COR-L47 (cell line): ENCODE measurements at places on chromosomes 7 and 10.
A peak's percentile ranks its signal among the peaks of the same experiment; 100 is the strongest.

DNA sequence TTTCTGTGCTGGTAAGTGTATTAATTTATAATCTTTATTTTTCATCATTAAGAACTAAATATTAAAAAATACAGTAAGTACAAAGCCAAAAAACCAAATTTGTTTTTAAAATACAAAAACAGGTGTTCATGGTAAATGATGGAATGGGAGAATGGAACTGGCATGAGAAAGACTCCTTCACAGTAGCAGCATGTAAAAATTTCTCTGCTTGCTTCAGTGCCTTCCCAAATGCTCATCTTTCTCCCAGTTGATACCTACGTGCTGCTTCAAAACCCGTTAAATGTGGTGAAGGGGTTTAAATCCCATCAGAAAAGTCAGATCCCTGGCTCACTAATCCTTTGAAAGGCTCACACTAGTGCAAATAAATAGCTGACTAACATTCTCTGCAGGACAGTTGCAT lies 4.2 kb downstream of the RNF133 start:
- no peak for DNase-seq

- DNase-seq = no peak
Observed at GRCh38 chr10:49280001-49280408, 19.0 kb upstream of the C10orf71 start.

GRCh38 chr10:78134773-78135306 lies 101.2 kb downstream of the RPS24 start:
- no peak for DNase-seq

- peak; percentile 26 for DNase-seq
Observed at GRCh38 chr10:34522546-34522945, 292.6 kb downstream of the PARD3 start.

DNA sequence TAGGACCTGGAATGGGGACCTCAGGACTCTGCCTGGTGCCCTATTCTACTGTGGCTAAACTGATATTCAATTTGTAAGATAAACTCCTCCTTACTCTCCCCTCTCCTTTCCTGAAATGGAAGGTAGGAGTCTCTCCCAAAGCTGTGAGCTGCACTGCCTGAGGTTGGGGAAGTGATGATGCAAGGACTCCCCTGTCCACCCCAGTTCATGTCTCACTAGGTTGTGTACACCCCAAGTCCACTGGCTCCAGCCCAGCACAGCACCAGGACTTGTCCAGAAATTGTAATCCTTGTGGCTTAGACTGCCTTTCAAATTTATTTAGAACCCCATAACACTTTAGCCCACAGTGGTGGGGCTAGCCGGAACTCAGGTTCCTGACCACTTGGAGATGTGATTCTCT lies 247.2 kb upstream of the CTBP2 start:
- no peak for DNase-seq

DNA sequence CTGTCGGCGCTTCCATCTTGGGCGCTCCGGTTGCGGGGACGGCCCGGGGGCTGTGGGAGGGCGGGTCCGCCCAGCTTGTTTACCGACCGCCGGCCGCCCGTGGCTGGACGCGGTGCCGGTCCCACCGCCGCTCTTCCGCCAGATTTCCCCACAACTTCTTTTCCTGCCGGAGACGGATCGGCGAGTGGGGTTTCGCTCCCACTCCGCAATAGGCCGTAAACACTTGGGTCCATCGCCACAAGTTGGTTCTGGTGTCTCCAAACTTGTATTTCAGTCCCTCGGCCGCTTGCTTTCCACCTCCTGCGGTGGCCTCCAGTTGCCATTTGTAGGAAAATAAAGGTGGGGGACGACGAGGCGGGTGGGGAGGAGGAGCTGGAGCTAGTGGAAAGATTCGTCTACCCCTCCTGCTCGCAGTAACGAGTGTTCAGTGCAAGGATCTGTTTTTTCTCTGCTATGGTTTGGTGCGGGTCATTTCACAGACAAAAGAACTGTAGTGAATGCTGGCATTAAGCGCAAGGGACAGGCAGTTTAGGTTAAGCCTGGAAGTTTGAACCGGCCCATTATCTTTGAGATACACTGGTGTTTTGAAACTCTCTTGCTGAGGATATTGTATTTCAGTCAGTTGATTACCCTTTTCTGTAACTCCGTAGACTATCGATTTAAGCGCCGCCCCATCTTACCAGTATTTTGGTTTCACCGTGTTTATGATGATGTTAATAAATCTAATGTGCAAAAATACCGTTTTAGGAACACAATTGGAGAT lies 24.3 kb upstream of the ZRANB1 start:
- DNase-seq = peak; percentile 21

DNA sequence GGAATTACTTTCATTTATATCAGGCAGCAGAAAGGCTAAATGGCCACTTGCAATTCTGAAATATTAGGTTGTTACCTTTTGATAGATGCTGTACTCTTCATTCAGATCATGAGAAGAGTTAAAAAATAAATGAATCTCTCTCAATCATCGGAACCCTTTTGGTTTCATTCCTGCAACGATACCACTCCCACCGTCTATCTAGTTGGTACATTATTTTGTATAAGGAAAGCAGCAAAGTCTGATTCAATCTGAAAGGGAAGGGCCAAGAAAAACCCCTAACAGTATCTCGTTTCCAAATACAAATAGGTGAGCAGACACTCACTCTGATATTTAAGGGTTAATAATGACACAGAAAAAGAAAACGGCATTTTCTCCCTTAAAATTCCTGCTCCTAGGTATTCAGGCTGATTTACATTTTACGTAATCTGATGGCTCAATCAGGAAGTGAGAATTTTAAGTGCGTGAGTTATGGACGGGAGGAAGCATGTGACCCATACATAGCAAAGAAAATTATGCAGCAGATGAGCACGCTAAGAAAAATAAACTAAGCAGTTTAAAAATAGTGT lies 209.4 kb upstream of the KLF14 start:
- DNase-seq = no peak

- DNase-seq = no peak
Observed at GRCh38 chr7:104934665-104935064, 79.3 kb upstream of the KMT2E start.

DNA sequence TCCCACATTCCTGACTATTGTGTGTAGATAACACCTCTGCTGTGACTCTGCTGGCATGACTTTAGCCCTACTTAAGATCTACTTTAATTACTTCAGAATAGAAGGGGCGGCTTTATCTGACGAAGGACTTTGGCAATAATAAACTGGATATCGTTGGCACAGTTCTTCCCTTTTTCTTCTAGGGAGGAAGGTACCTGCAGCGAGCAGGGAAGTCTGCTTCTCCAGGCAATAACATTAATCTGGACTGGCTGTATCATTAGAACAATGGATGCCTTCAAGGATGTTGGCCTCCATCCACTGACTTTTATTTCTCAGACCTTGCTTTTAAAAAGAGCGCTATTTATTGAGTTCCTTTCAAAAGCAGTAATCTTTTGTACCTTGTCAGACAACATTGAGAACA lies 172.6 kb upstream of the THSD7A start:
- no peak for DNase-seq

DNA sequence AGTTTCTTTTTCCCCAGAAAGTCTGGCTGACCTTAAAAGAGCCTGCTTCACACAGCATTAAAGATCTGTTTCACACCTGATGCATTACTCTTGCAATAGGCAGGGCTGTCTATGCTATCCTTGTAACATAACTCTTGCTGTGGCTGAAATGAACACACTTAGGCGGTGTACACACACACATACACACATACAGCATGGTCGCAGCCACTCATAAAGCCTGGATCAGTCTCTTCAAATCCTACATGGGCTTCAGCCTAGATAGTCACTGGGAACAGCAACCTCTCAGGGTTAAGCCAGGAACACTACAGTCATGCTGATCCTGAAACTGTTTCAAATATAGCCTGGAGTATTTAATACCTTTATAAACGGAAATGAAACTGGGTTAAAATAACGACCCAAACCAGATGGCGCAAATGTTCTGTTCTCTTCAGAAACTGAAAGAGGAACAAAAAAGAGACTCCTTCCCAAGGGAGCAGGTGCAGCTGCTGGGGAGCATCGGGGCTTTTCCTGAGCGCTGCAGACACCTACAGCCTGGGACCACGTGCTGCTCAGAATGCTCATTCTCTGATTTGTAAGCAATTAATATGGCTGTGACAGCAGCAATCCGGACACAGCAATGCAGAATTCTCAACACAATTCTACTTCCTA lies 61.0 kb upstream of the SFMBT2 start:
- peak; percentile 7 for DNase-seq

DNA sequence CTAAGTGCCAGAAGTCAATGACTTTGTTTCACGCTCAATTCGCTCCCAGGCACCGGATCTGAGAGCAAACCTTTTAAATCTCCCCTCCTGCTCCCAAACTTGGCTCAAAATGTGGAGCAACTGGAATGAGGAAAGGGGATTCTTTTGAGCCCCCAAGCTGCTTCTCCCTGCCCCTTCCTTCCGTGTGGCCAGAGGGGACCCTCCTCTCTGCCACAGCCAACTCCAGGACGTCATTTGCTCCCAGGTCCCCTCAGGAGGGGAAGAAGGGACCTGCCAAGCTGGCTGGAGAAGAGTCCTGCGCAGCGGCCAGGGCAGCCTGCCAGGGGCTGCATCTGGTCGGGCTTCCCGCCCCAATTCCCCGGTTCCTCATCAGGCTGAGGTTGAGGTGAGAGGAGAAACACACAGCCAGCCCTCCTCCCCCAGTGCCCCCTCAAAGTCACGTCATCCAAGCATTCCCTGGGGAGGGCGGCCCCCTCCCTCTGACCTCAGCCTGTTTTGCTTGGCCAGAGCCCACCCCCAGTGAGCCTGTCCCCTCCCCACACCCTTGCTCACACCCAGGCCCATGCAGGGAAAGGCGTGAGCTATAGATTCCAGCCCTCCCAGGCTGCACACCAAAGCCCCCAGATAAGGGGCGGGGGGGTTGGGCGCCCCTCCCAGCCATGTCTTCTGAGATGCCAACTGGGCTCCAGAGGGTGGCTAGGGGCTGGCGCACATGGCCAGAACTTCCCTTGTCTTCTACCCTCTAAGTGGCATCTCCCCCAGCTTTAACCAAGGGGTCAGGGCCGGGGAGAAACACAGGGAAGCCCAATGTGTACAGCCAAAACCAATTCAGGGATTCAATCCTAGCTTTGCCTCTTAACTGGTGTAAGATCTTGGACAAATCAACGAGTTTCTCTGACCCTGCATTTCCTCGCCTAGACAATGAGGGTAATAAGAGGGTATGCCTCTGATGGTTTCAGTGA lies 35.0 kb downstream of the SH3PXD2A start:
- DNase-seq = no peak

- no peak for DNase-seq
Observed at GRCh38 chr10:114131094-114131493, 42.9 kb downstream of the CCDC186 start.

- DNase-seq = no peak
Observed at GRCh38 chr10:73899423-73899822, 11.5 kb upstream of the PLAU start.

GRCh38 chr10:118568327-118568848 lies 27.1 kb downstream of the PRLHR start:
- peak; percentile 13 for DNase-seq
